NCI-H2171 (cell line): ENCODE measurements at places on chromosomes 2 and 18.

- DNase-seq = no peak
Measured at GRCh38 chr2:65802298-65802942, 370.0 kb upstream of the SPRED2 start.

GRCh38 chr2:161436411-161436810 lies 20.3 kb downstream of the TBR1 start:
- no peak for DNase-seq

DNA sequence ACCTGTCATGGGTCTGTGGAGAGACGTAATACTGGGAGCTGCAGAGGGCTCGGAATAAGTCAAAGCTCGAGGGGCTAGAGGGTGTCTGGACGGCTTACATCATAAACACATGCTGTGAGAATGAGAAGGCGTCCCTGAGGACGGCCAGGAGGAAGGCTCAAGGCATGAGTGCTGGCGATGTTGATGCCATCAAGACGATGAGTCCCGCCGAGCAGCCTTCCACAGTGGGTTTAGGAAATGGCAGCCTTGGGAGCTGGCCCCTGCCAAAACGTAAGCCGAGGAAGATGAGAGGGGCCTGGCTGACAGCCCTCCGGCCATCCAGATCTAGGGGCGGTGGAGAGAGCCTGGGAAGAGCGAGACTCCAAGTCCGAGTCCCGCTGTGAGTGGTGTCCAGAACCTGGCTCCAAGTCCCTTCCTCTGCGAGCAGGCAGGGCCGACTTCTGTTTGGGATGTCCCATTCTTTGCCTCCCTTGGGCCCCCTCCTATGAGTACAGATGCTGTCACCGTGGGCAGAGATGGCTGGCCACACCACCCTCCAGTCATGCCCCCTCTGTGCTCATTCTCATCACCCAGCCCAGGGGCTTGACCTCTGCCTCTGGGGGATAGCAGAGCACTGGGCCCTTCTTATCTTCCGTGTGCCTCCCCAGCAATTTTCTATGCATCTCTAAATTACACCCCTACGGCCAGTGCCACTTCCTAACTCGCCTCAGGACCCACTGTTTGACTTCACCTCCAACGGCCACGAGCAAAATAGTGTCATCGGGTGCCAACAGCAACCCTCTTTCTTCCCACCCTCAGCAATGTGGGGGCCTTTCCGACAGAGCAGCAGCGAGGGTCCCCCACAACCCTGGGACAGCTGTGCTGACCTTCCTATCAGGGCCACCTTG lies 175.7 kb downstream of the FAM210A start:
- no peak for DNase-seq

DNA sequence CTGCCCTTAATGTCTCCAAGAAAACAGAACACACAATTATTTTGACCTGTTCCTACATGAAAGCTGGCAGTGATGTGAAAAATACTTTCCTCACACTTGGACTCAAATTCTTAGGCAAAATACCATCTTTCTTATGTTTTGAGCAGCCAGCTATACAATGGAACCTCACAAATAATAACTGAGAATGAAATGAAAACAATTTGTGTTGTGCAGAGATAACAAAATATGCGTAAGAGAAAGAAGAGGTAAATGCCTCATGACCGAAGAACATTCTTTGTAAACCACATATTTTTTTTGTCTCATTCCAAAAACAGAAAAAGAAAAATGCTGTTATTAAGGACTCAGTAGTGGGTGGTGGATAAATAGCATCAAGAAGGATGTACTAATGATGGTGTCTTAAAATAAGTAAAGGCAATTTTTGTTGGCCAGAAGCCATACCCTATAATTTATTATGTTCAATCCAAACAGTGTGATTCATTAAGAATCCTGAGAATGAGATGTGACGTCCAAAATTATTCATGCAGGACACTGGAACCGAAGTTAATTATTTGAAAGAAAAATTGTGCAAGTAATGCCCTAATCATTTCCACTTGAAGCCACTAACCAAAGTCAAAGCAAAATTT lies 193.0 kb upstream of the NETO1 start:
- DNase-seq = no peak

GRCh38 chr2:132449868-132450267 lies 33.3 kb downstream of the GPR39 start:
- no peak for DNase-seq

DNA sequence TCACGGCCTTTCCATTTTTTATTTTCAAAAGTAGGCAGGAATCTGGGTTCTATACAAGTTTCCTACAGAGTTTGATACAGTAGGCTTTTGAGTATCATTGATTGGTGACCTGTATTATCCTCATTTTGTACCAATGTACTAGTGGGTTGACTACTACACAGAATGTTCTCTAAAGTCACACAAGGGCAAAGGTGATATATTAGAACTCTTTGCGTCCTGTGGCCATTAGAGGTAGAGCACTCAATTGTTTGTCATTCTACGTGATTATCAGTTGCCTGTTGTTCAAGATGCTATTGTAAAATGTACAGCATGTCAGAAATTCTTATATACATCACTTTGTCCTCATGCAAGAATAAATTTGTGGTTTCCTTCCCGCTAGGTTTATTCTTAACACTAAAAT lies 24.8 kb downstream of the WDR75 start:
- DNase-seq = no peak

GRCh38 chr2:187302116-187302515 lies 145.9 kb downstream of the CALCRL start:
- DNase-seq = no peak

- no peak for DNase-seq
Measured at GRCh38 chr18:68394705-68395104, 320.2 kb downstream of the TMX3 start.

GRCh38 chr2:210546424-210547208 lies 9.8 kb upstream of the CPS1 start:
- no peak for DNase-seq

GRCh38 chr2:172256886-172257285 lies 154.2 kb upstream of the DLX2 start:
- peak; percentile 69 for DNase-seq

DNA sequence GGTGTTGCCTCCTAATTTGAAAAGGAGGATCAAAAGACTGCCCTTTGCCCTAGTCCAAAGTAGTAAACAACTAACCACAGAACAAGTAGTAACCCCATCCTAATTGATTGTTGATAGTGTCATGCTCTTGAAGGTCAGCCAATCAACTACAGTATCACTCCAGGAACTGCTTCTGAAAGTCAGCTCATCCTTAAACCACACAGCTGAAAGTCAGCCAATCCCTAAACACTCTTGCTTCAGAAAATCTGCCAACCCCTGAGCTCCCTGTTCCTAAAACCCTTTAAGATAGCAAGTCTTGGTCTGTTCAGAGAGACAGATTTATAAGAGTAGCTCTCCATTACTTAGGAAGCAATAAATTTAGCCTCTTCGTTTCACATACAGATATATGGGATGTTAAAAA lies 51.6 kb upstream of the CPO start:
- no peak for DNase-seq

DNA sequence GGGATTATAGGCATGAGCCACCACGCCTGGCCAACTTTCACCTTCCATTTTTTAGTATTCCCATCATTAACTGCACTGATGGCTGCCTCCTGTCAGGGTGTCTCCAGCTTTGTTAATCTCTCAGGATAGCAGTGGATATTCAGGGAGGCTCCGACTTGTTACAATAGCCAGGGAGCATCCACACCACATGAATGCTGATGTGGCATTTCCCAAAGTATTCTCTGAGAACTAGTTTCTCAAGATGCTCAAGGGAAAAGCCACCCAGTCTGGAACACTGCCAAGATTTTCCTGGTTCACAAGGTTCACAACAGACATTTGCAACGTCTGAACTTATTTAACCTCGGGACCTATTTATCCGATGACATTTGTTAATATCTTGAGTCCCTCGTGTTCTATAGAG lies 33.8 kb downstream of the ZNF519 start:
- DNase-seq = no peak

- DNase-seq = no peak
Measured at GRCh38 chr2:101293544-101293943, 15.0 kb downstream of the RNF149 start.

DNA sequence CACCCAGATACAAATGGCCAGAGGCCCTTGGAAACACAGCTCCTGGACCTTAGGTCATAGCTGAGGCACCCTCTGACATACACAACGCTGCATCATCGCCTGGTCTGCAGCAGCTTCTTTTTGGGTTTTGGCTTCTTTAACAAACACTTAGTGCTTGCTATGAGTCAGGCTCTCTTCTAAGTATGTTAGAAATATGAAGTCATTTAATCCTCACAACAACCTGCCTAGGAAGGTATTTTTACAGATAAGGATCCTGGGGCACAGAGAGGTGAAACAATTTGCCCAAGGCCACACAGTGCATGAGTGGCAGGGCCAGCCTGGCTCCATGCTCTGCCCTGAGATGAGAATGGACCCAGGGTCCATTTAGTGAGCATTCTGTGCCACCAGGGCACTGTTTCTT lies 96.6 kb downstream of the TMEM17 start:
- DNase-seq = no peak

- no peak for DNase-seq
Measured at GRCh38 chr2:58916063-58916462, 674.9 kb upstream of the FANCL start.

GRCh38 chr2:205451901-205452512 lies 230.3 kb upstream of the NRP2 start:
- no peak for DNase-seq

GRCh38 chr18:34704074-34704473 lies 6.0 kb upstream of the DTNA start:
- no peak for DNase-seq

- peak; percentile 67 for DNase-seq
Measured at GRCh38 chr2:67792681-67793091, 270.1 kb downstream of the C1D start.

DNA sequence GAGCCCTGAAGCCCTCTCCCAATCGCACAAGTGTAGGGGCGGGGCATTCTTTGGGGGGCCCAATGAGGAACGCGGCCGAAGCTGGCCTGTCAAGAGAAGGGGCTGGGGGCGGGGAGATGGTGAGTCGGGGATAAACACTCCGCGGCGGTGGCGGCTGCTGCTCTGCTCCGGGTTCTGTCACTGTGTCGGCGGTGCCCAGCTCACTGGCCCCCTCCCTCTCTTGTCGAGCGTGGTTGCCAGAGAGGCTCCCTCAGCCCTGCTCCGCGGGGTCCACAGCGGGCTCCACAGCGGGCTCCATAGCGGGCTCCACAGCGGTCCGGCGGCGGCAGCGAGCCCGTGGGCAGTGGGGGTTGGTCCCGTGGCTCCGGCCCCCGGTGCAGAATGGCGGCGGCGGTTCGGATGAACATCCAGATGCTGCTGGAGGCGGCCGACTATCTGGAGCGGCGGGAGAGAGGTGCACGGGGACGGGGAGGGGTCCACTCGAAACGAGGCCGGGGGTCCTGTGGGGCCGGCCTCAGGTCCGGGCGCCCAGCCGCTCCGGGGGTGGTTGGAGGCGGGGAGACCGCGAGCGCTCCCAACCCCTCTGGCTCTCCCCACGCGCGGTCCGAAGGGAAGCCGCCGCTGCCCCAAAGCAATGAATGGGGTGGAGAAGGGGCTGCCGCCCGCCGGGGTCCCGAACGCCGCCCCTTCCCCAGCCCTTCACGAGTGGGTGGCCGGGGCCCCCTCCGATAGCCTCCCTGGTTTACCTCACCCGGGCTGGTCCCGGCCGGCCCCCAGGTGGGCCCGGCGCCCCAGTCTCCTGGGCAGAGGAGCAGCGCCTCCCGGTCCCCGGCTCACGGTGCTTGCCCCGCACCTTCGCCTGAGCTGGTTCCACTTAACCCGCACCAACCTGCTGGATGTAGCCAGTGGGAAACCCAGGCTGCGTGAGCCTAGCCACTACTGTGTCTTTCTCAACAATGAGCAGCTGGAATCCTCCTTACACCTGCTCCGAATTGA lies at the start of gene MXD1:
TSS of gene MXD1 (plus strand) at position 160 of the 996 bp plus-strand sequence. CDS start at position 382, 222 bp downstream.
- no peak for DNase-seq

- no peak for DNase-seq
Measured at GRCh38 chr2:163255086-163255485, 416.5 kb upstream of the KCNH7 start.

- DNase-seq = no peak
Measured at GRCh38 chr18:26702086-26702485, 153.7 kb upstream of the KCTD1 start.

- DNase-seq = no peak
Measured at GRCh38 chr2:100924520-100925451, 77.3 kb upstream of the RPL31 start.

GRCh38 chr2:9950521-9951271 lies 797 bp upstream of the GRHL1 start:
- peak; percentile 69 for DNase-seq

- no peak for DNase-seq
Measured at GRCh38 chr2:137741784-137742362, 222.4 kb upstream of the HNMT start.

- DNase-seq = no peak
Measured at GRCh38 chr2:59180621-59181020, 939.5 kb upstream of the FANCL start.

DNA sequence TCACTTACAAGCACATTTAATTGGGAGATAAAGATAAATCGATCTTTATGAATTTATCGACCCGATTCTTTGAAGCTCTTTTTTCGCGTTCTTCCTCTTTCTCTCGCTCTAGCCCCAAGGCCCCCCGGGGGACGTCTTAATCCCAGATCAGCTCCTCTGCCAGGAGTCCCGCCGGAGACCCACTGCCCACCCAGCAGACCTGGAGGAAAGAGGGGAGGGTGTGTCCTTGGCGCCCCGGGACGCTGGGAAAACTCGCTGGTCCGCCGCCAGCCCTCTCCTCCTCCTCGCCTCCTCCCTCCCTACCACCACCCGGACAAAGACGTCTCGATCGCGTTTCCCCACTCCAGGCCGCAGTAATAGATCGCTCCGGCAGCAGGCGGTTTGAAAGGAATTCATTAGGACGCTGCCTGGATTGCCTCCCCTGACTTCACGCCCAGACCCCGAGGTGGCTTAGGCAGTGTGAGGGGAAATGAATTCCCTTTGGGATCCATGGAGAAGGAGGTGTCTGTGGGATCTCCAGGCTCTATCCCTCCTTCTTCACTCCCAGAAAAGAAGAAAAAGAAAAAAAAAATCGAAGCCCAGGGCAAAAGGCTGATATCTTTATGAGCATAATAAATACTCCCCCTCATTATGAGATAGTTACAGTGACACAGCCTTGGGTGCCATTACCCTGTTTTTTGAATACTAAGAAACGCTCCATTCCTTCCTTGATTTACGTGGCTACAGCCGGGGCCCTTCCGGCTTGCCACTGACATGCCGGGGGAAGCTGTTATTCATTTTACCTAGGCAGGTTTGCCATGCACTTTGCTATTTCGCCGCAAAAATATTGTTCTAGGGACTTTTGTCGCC lies 1.8 kb upstream of the GBX2 start:
- no peak for DNase-seq

DNA sequence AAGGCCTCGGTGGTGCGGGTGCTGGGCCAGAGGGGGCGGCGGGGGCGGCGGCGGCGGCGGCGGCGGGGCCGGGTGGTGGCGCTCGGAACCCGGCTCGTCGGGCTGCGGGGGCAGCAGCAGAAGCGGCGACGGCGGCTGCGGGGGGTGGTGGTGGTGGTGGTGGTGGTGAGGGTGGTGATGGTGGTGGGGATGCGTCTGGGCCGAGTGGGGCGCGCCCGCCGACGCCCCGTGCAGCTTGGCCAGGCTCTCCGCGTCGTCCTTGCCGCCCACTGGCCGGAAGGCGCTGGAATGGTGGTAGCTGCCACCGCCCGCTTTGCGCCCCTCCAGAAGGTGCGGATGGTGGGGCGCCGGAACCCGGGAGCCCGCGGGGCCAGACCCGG lies 4.4 kb downstream of the SKOR2 start:
- no peak for DNase-seq

- no peak for DNase-seq
Measured at GRCh38 chr2:27977731-27978312, 87.3 kb downstream of the BABAM2 start.
